ENCODE measurements at places on chromosomes 7 and 10. TPM values are rescaled to one million over a fixed set of nuclear protein-coding genes. Genes with fewer than 3 reads are reported as not detected.

The JAZF1 gene
- total RNA-seq = 5.5 TPM

The ELOVL3 gene
- total RNA-seq = 0.30 TPM

The CTAGE15 gene
- not detected for total RNA-seq

The MMD2 gene
- not detected for total RNA-seq

The LRRC61 gene
- total RNA-seq = 0.16 TPM
